ENCODE measurements at places on chromosomes 1 and 21.
A peak's percentile ranks its signal among the peaks of the same experiment; 100 is the strongest.

GRCh38 chr1:227939791-227940771, 7.7 kb downstream of the WNT9A start:
- DNase-seq: no peak

DNA sequence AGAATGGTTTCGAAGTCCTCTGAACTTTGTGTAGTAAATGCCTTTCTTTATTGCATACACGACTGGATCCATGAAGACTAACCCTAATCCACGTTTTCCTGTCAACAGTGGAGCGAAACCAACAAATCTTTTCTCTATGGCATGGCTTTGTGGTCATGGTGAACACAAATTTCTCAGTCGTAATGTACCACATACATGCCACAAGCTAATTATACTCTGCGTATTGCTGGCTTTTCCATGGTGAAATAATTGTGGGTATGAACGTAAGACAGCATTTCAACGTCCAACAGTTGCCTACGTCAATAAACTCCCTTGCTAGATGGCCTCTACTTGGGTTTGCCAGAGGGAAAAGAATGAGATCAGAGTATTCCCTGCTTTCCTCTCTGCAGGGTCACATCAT, 27.5 kb downstream of the INTS7 start:
- no peak for DNase-seq

GRCh38 chr1:198780376-198780775, 141.5 kb downstream of the PTPRC start:
- DNase-seq: peak; percentile 66

DNA sequence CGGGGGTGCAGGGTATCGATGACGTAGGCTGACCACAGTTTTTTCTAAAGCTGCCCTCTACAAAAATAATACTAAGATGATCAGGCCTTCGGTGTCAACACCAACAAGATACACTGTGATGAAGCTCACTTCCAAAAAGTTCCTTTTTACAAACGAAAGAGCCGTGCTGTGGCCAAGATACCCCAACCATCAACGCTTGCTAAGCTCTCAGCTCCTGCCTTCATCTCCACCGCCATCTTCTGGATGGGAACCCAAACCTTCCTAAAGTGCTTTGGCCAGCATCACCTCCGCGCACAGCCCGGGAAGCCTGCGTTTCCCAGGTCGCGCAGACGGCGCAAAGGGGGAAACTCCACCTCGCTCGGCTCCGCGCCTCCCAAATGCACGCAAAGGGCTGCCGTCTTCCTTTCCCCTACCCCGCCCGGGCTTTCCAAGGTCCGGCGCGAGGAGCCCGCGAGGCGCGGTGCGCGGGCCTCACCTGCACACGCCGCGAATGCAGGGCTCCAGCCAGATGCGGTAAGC, 541 bp downstream of the USP48 start:
- DNase-seq: peak; percentile 60

- DNase-seq: no peak
These were observed 4.7 kb downstream of the S100A2 start for GRCh38 chr1:153560771-153561465.

GRCh38 chr1:209341673-209342420, 241.7 kb upstream of the CAMK1G start:
- no peak for DNase-seq

- DNase-seq: no peak
These were observed 91.9 kb upstream of the ACTRT2 start for GRCh38 chr1:2929335-2929734.

- no peak for DNase-seq
These were observed 319.5 kb downstream of the RPS6KC1 start for GRCh38 chr1:213370523-213370922.

DNA sequence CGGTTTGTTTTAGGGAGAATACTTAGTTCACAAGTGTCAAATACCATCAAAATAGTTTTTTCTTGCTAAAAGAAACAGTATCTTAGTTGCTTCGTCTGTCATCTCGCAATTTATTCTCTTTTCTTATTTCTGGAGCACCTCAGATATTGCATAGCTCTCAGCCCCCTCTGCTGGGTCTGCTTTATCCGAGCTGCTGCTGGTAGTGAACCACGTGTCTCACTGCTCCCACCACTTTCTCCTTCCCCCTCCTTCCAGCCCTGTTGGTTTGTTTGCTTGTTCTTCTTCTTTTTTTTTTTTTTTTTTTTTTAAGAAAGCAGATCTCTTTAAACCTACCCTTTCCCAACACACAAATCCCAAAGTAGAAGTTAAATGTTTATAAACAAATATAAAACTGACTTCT, 170.8 kb downstream of the EDEM3 start:
- DNase-seq: no peak

GRCh38 chr21:15140321-15141019, 75.7 kb upstream of the NRIP1 start:
- no peak for DNase-seq

DNA sequence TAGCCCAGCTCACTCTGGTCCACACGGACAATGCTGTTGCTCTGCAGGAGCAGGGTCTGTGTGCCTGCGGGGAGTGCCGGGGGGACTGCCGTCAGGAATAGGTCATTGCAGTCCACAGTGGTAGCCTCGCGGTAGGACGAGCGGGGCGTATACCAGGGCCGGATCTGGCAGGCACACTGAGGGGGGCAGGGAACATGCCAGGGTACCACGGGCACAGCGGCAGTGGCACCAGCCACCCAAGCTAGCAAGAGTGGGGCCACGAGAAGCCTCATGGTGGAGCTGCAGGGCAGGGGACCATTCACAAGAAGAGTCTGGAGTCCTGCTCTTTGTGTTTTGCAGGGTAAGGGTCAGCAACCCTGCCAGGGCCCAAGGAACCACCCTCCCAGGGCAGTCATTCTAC, 65.8 kb downstream of the LRRN2 start:
- DNase-seq: no peak
